ENCODE measurements at places on chromosomes 1 and 21.
A peak's percentile ranks its signal among the peaks of the same experiment; 100 is the strongest.

DNA sequence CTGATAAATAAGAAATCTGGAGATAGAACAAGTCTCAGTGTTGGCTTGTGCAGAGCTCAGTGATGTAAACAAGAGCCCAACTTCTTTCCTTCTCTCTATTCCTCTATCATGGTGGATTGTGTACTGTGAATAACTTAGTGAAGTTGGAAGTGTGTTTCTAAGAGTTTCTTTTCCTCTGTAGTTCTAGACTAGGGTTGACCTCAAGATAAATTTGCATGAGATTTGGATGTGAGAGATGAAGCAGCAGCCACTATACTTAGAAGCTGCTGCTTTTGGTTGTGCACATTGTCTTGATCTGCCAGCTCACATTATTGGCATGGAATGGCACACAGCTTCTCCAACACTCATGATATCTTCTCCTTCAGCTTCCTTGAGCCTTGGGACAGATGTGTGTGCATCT lies 198.9 kb upstream of the ZP4 start:
- no peak for DNase-seq

- no peak for DNase-seq
These were observed 441.6 kb downstream of the OMA1 start for GRCh38 chr1:58104960-58105359.

GRCh38 chr1:196115646-196116045 lies 492.6 kb downstream of the KCNT2 start:
- DNase-seq: peak; percentile 13

GRCh38 chr1:155083052-155083541 lies 4.5 kb downstream of the EFNA3 start:
- DNase-seq: no peak

DNA sequence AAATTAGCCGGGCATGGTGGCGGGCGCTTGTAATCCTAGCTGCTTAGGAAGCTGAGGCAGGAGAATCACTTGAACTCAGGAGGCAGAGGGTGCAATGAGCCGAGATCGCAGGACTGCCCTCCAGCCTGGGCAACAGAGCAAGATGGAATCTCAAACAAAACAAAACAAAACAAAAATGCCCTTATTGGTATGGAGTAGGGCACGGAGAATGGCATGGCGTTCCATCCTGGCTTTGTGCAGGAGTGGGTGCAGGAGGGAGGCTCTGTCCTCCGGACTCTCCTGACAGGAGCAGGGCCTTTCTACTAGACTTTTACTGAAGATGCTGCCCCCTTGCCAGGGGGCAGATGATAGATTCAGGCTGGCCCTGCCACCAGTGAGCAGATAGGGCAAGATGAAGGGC lies 1.0 kb downstream of the TMEM61 start:
- DNase-seq: no peak

DNA sequence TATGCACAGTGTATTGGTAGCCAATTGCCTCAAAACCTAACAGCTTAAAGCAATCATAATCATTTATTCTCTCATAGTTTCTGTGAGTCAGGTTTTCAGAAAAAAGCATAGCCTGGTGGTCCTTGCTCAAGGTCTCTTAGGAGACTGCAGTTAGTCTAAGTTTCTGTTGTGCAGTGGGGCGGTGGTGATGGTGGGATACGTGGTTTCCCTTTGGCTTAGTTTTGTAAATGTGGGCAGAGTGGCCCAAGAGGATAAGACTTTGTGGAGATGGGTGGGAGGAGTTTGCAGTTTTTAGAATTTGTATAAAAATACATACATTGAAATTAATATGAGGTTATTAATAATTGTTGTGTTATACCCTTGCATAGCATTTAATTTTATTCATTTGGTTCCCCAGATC lies 68.6 kb downstream of the NOS1AP start:
- DNase-seq: no peak

DNA sequence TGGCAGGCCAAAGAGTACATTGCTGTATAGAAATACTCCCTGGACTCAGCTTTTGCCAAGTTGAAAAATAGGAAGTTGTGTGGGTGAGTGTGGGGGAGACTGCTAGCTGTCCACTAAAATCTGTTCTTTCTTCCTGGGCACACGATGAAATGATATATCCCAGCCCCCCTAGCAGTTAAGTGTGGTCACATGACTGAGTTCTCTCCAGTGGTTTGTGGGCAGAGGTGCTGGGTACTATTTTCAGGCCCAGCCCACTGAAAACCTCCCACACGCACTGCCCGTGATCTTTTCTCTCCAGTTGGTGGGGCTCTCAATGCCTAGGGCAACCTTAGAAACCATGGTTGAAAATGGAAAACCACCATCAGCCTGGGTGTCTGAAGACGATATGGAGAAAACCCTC lies 119.7 kb upstream of the LMO4 start:
- DNase-seq: no peak

All from caudate nucleus (tissue), 63 donors.